Mucosa of descending colon (tissue), 3 donors: ENCODE measurements at places on chromosomes 12 and 14. TPM values are rescaled to one million over a fixed set of nuclear protein-coding genes. Genes with fewer than 3 reads are reported as not detected.
A peak's percentile ranks its signal among the peaks of the same experiment; 100 is the strongest.

RPL10L gene
- 6.0 TPM for total RNA-seq

HCAR1 gene
- 0.06 TPM for total RNA-seq

DNAJC22 gene
- 6.7 TPM for total RNA-seq

GUCY2C gene
- 73.8 TPM for total RNA-seq

DNA sequence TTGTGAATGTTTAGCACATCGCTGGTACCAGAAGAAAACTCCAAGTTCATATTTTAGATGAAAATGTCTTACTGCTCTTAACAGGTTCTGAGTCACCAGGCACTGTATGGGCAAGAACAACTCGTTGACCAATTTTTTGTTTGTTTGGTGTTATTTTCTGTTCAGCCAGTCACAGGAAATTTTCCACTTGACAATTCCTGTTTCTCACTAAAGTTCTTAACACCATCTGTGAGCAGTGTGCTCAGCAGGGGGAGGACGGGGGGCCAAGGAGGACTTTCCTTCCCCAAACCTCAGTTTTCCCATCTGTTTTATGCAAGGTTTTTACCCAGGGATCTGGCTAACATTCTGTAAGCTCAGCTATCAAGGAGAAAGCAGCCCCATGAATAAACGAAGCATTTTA lies 3.0 kb downstream of the NUAK1 start:
- no peak for DNase-seq

AMIGO2 gene
- 4.8 TPM for total RNA-seq

DNA sequence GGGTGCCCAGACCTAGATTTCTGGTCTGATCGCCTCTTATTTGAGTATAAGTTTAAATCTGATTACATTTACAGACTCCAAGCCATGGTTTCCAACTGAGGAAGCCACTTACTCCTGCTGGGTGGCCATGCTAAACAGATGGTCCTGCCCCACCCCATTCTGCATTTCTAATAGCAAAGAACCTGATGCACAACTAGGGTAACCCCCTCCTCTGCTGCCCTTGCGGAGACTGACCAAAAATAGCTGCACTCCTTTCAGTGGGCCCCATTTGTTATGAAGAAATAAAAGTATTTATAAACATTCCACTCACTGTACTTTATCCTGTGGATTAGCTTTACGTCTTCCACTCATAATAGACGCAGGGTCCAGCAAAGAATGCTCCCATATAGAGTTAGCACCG lies 6.8 kb downstream of the GIT2 start:
- no peak for DNase-seq

DNA sequence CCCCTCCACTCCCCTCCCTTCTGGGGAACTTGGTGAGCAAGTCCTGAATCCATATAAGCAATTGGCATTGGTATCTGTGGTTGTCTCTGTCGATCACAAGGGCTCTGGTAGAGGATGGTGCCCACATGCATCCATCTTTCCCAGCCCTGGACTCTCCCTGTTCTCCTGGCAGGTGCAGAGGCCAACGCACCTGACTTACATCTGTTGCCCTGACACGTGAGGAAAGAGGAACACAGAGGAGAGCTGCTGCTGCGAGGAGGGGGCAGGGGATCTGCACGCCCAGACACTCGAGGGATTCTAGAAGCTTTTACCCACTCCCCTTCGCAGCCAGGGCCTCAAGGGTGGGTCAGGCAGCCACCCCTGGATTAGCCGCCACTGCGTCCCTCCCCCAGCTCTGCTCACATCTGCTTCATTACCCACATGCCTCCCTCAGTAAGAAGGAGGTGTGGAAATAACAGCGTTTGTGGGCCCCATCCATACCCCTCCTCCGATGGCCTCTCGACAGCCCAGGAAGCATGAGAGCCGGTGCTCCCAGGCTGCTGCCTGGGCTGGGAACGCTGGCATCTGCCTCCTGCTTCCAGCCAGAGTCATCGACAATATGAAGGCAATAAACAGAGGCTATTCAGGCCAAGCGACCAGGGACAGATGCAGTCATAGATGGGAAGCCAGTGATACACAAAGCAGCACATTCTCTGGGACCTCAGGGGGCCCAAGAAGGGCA lies 56.5 kb downstream of the KDM2B start:
- DNase-seq: no peak

DNA sequence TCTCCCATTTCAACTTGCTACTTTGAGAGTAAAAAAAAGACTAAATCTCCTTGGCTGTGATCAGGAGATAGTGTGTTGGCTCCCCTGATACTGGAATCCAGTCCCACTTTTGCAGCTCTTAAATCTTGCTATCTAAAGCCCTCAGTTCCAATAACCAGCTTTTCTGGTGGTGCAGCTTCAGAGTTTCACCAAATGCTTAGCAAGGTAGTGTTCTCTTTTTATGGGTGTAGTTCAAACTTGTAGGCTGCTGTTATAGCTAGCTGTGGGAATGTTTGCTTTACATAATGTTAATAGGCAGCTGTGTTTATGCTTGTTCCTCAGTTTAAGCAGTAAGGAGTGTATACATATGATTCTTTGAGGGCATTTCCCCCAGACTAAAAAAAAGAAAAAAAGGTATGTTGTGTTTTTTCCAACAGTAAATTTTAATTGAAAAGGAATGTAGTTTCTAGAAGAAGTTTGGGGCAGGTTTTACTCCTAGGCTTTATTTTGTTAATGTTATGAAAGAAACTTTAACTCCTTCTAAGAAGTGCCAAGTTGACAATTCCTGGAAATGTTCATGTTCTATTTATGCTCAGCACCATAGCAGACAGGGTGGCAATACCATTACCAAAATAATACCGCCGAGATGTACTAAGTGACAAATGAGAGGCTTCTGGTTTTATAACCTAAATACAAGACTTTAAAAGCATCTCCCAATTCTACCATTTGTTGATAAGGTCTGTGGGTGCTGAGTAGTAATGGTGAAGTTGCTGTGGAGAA lies 12.1 kb downstream of the CRADD start:
- no peak for DNase-seq

DNA sequence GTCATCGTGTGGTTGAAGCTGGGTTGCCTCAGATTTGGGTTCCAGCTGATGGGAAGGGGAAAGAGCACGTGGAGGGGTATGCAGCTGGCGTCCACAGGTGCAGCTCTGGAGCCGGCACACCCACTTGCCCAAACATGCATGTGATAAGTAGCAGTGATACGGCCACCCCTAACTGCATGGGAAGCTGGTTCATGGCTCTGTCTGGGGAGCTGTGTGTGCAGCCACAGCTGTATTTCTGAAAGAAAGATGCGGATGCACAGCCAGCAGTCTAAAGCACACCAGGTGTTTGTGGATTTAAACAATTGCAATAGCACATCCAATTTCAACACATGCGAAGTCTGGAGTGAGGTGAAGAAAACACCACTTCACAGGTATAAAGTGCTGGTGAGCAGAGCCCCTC lies 181.4 kb downstream of the EFCAB11 start:
- DNase-seq: no peak

DNA sequence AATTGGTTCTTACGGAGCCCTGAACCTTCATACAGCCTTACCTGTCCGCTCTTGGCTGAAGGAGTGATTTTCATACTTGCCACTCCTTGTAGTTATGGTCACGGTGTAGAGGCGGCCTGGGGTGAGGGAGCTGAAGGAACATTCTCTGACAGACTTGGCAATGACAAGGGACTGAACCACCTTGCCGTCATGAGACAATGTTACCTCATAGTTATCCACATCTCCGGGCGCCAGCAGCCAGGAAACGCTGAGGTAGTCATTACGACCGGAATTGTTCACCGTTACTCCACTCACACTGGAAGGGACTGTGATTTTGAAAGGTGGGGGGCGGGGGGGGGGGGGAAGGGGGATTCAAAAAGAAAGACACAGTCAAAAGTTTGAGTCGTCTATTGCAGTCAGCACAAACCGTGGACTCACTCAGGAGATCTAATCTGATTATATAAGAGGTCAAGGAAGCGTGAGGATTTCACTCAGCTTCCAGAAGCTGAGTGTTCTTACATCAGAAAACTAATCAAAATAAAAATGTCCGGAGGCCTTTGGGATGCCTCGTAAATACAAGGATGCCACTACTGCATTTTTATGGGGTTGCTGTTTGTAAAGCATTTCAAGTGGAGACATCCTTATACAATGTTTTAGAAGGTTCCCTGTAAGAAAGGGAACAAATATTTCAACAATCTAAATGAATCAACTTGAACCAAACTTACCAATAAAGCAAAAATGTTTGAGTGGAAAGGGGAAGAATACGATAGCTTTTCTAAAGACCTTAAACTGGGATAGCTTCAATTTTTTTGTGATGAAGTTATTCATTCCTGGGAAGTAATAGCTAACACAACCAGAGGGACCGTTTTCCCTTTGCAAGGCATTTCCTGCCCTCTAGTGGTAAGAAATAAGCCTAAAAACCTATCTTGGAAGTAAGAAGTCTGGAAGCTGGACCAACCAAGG lies 60.6 kb downstream of the PTPRB start:
- peak; percentile 21 for DNase-seq

PRKAG1 gene
- total RNA-seq: 51.5 TPM

GRCh38 chr12:47078086-47078395 lies 1.4 kb upstream of the PCED1B start:
- DNase-seq: no peak

FAIM2 gene
- 0.67 TPM for total RNA-seq

ANKLE2 gene
- 48.3 TPM for total RNA-seq

DNA sequence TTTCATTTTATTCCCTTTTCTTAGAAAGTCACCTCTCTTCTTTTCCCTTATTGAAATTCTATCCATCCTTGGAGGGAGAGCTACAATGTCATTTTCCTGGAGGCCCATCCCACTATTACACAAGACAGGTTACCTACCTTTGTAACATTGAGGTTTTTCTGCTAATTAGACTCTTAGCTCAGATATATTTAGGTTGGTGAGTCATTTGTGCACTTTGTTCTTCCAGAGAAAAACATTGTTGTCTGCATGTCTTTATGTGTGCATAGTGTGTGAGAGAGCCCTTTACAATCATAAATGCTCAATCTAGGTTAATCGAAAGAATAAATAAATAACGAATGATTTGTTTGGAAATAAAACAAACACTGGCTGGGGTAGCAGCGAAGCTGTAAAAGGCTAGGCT lies 191.8 kb downstream of the DACT1 start:
- peak; percentile 24 for DNase-seq

CELA1 gene
- total RNA-seq: not detected

WNT5B gene
- total RNA-seq: 4.7 TPM

- DNase-seq: no peak
Observed at GRCh38 chr14:34067587-34067986, 116.7 kb upstream of the EGLN3 start.

BRF1 gene
- 27.4 TPM for total RNA-seq

DNA sequence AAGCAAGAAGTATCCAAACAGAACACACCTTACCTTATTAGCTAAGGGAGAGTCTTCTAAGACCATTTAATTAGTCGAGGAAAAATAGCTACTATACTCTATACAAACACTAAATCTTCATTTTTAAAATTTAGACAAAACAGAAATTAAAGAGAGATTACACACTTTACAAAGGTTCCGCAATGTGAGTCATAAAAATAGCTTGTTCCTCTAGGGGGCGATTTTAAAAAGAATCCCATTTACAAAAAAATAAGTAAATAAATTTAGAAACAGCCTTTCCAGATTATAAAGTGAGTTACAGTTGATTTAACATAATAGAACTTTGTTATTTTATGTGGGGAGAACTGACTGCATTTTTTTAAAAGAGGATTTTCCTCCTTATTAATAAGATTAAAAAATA lies 201.6 kb downstream of the PAX9 start:
- no peak for DNase-seq

MSI1 gene
- 3.7 TPM for total RNA-seq

- no peak for DNase-seq
Observed at GRCh38 chr14:65164825-65165135, 62.5 kb upstream of the MAX start.

- DNase-seq: no peak
Observed at GRCh38 chr12:65279369-65280112, 1.1 kb downstream of the MSRB3 start.

DNA sequence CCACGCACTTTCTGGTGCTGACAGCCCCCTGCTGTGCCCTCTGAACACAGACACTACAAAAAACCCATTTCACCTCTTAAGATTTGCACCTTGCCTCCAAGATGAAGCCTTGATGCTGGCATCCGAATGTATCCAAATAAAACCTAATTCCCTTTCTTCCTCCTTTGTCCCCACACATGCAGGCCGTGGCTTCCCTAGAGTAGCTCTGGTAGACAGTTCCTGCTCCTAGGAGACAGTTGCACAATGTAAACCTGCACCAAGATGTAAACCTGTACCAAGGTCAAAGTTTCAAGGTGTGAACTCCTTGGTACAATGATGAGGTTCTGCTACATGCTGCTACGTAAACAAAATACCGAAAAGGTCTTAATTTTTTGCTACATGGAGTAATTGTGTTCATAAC lies 625 bp upstream of the ABHD12B start:
- no peak for DNase-seq

- DNase-seq: peak; percentile 29
Observed at GRCh38 chr14:100535287-100536120, 51.7 kb downstream of the BEGAIN start.

COCH gene
- total RNA-seq: 0.89 TPM

DNA sequence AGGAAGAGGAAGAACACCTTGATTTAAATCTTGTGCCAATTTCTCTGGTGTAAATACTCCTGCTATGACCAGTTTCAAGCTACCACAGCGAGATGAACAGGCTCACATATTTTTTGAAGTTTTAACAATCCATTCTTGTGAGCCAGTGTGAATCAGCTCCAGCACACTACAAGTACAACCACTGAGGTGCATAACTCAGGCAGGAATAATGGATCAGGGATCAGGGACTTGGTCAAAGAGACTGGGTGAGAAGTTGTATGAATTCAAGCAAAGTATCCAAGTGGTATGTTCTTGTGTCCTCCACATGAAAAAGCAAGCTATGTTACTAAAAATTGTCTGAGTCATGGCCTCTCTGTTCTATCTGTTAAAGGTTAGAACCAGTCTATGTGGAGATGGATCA lies 35.2 kb upstream of the KITLG start:
- DNase-seq: no peak

DNA sequence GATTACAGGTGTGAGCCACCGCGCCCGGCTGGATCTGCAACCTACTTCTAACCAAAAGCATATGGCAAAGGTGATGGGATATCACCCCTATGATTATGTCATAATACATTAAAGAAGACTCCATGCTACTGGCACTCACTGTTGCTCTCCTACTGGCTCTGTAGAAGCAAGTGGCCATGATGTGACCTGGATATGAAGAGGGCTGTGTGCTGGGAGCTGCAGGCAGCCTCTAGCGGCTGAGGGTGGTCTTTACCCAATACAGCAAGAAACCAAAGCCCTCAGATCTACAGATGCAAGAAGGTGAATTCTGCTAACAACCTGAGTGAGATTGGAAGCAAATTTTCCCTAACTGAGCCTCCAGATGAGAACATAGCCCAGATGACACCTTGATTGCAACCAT lies 34.2 kb upstream of the TRIM9 start:
- DNase-seq: no peak

PDE3A gene
- total RNA-seq: 84.1 TPM

DNA sequence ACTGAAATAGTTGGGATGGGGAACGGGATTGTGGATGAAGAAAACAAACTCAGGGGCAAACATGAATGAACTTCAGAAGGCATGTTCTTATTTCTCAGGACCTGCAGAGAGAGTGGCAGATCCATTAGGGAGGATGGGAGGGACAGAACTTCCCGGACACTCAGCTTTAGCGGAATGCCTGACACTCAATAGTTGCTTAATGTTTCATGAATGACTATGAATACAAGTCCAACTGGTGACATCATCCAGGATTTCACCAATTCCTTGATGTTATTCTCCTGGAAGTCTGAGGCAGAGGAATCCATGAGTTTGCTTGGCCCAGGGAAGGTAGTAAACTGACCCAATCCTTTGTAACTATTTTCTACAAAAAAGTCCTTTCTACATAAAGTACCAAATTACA lies 37.8 kb upstream of the LRRC10 start:
- DNase-seq: no peak

CLEC4E gene
- total RNA-seq: 0.55 TPM
